ENCODE measurements at places on chromosomes 11 and 22.

GRCh38 chr22:17369439-17370025 is at the start of gene CECR2:
Gene CECR2, plus strand, starts transcription at chr22:17369460. Its CDS starts 324 bp downstream, at chr22:17369784.
- peak; percentile 27 for DNase-seq

GRCh38 chr22:42990131-42990838 is 24.7 kb downstream of the PACSIN2 start:
- DNase-seq, result no peak

GRCh38 chr22:24481641-24482040 is 13.5 kb upstream of the UPB1 start:
- no peak for DNase-seq

DNA sequence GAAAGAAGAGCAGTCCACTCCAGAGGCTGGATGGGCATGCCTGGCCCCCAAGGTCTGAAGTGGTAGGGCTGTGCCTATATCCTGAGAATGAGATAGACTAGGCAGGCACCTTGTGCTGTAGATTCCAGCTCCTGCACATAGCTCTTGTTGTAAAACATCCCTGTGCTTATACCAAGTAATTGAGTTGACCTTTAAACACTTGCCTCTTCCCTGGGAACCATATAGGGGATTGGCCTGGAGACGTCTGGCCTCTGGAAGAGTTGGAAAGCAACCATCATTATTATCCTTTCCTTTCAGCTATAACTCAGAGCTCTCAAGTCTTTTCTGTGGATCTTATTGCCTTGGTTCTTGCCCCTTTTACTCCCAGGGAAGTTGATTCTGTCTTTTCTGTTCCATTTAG is 15.1 kb downstream of the LIMK2 start:
- no peak for DNase-seq

GRCh38 chr11:70191495-70192140 is 11.5 kb upstream of the FADD start:
- DNase-seq, result no peak

GRCh38 chr11:64887234-64887756 is 8.9 kb upstream of the EHD1 start:
- DNase-seq, result no peak

DNA sequence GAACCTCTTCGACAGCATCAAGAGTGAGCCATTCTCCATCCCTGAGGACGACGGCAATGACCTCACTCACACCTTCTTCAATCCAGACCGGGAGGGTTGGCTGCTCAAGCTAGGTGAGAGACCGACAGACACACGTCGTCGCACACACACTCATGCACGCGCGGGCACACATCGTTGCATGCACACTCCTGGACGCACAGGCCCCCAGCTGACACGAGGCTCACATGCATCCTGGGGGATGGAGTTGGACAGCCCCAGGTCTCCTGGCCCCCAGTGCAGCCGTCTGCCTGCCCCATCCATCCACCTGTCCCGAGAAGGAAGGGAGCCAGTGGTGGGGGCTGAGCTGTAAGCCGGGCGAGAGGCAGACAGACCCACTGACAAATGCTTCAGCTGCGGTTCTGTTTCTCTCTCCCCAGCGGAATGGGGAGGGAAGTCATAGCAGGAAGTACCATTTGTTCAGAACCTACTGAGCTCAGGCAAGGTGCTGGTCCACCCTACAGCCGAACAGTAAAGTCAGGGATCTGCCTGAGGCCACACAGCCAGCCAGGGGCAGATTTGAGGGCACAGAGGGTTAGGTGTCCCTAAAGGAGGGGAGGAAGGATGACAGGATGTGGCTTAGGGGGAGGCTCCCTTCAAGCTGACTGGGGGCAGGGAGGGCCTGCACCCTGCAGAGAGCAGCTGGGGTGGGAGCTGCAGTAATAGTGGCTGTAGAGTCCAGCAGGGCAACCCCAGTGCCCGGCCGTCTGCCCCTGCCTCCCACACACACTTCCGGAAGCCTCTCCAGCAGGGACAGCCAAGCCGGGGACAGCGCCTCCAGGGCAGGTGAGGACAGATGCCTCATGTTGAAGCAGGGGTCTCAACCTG is 27.1 kb downstream of the CYTH4 start:
- peak; percentile 70 for DNase-seq

DNA sequence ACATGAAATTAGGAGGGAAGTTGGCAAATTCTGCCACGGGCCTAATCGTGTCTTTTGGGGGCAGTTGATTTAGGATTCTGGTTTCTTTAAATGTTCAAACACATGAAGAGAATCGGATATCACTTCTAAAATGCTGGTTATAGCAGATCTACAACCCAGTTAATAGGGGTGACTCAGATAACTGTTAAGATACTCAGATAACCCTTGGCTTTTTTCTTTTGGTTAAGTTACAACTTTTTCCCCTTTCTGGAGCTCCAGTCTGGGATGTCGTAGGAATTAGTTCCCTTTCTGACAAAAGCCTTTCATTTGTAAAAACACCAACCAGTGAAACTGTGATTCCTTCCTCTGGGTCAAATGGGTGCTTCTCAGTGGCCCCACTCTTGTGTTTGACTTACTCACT is 976 bp downstream of the DEPDC7 start:
- no peak for DNase-seq

DNA sequence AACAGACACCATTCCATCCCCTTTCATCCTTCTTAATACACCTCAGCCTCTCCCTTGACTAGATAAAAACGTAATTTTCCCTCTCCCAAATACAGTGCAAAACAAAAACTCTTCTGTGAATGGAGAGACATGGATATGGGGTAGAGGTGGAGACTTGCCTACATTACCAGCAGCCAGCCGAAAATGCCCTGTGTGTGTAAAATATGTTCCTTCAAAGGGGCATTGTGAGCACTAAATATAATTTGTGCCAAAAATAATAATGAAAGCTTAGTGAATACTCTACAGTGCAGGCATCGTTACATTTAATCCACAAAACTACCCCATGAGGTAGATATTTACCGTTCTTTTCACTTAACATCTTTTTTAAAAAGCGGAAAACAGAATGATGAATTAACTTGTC is 1.0 kb upstream of the TRIM44 start:
- DNase-seq, result no peak

GRCh38 chr11:130599073-130599654 is 150.7 kb downstream of the ADAMTS15 start:
- DNase-seq, result no peak

DNA sequence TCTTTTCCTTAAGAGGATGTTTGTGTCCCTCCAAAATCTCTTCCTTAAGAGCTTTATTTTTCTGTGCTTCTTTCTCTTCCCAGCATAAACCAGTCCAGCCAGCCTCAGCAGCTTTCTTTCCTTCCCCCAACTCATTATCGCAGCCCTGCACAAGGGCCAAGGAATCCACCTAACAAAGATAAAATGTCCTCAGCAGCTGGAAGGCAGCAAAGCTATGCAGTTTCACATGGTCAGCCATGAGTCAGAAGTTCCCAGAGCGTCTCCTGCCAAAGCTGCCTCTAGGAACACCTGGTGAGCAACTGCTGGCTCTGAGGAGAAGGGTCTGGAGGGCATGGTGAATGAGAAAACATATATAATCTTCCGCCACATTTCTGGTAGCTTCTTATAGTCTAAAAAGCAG is 45.3 kb upstream of the HMGXB4 start:
- DNase-seq, result no peak

DNA sequence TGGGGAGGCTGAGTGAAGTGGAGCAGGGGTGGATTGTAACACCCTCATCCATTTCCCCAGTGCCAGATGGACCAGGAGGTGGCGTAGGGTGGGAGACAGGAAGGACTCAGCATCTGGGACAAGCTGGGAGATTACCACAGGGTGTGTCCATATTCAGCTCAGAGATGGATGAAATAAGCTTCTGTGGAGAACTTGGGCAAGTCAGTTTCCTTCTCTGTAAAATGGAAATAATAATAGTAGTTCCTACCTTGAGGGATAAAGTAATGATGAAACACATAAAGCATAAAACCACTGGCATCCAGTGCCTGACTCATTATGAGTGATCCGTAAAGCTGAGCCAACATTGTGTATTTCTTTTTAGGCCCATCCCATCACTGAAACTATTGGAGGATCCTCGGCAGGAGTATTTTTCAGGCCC is 607 bp upstream of the ROBO4 start:
- no peak for DNase-seq

GRCh38 chr11:69312453-69313404 is 18.8 kb downstream of the MYEOV start:
- DNase-seq, result no peak

GRCh38 chr22:48923165-48923865 is 904.4 kb downstream of the BRD1 start:
- no peak for DNase-seq

- DNase-seq, result peak; percentile 65
These were observed 43.3 kb downstream of the MYEOV start for GRCh38 chr11:69337211-69337721.

DNA sequence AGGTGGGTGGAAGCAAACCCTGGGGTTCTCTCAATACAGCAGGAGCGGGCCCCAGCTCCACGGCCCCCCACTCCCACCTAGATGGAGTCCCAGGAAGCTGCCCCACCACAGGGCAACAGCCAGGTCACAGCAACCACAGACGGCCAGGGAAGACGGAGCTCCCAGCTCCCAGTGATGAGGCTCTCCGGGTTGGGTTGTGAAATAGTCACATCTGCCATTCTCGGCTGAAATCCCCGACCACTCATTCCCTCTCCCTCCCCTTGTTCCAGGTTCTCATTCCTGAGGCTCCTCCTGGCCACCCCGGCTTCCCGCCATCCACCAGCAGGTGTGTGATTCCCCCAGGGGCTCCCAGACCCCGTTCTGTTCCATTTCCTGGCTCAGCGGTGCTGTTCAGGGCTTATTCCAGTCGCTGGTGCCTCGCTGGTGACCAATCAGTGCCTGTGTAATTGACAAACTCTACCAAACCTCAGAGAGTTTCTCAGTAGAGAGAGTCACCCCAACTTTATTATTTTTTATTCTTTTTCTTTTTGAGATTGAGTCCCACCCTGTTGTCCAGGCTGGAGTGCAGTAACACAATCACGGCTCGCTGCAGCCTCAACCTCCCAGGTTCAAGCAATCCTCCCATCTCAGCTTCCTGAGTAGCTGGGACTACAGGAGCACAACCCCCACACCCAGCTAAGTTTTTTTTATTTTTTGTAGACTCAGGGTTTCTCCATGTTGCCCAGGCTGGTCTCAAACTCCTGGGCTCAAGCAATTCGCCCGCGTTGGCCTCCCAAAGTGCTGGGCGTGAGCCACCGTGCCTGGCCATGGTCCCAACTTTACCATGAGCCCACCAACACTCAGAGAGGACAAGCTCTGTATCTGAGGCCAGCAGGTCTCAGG is 63.2 kb downstream of the SHANK2 start:
- no peak for DNase-seq

DNA sequence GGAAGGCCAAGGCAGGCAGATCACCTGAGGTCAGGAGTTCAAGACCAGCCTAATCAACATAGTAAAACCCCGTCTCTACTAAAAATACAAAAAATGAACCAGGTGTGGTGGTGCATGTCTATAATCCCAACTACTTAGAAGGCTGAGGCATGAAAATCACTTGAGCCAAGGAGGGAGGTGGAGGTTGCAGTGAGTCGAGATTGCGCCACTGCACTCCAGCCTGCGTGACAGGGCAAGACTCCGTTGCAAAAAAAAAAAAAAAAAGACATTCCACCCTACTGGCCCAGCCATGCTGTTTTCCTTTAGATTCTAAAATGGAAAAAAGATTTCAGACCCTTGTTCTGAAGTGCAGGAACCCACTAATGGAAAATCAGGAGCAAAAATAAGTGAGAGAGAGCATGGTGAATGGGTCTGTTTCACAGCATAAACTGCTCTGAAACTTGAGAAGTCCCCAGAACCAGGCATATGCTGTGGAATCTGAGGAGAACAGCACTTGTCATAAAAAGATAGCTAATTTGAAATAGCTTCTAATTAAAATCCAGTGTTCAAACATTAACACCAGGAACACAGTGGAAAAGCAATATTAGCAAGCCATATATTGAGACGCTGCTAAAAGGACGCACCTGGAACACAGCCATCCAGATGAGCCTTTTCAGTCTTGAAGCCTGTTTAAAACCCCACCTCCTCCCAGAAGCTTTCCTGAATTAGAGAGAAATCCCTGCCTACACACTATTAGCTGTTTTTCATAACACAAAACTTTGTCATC is 66.3 kb upstream of the CHRM4 start:
- DNase-seq, result no peak

- DNase-seq, result no peak
These were observed 2.0 kb upstream of the RELT start for GRCh38 chr11:73374151-73374550.

DNA sequence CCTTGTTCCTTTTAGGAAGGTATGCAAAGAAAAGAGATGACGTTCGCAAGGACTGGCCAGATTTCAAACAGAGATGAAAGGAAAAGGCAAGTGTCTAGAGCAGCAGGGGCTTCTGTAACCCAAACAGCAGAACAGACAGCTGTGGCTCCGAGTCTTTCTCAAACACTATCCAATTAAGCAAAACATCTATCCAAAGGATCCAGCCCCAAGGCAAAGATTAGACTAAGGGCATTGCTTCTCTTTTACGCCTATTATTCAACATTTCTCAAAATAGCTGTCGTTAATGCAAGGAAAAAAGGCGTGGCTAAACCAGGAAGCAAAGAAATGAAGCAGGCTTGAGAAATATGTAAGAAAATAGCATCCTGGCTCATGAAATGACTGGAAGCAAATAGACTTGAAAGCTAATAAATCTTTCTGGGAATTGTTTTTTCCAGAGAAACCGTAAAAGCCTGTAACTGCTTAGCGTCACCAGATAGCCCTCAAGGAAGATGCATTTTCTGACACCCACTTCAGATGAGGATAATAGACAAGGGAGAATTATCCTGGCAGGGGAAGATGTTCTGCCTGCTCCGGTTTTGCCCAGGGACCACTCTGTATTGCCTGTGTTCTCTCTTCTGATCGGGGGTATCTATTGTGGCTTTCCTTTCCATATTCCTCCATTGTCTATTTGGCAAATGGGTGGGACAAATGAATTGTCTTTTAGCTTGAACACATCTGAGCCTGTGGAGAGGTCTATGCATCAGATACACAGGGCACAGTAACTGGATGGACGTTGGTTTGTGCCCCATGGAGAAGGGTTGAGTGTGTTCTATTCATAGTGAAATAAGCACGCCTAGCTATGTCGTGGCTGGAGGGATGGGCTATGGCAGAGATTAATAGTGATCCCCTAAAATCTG is 20.2 kb downstream of the C11orf96 start:
- DNase-seq, result no peak

- DNase-seq, result no peak
These were observed 12.7 kb downstream of the RBFOX2 start for GRCh38 chr22:36015811-36016529.

GRCh38 chr22:22616636-22617035 is 27.8 kb upstream of the GGTLC2 start:
- no peak for DNase-seq

- DNase-seq, result peak; percentile 23
These were observed 28.5 kb upstream of the ALKBH3 start for GRCh38 chr11:43852057-43852636.

GRCh38 chr11:58395581-58395980 is 11.1 kb downstream of the OR5B3 start:
- no peak for DNase-seq

All from naive thymus-derived CD4-positive, alpha-beta T cell (primary cell).